Heart left ventricle (tissue), 16 donors: ENCODE measurements at places on chromosomes 3 and 15.
A peak's percentile ranks its signal among the peaks of the same experiment; 100 is the strongest.

DNA sequence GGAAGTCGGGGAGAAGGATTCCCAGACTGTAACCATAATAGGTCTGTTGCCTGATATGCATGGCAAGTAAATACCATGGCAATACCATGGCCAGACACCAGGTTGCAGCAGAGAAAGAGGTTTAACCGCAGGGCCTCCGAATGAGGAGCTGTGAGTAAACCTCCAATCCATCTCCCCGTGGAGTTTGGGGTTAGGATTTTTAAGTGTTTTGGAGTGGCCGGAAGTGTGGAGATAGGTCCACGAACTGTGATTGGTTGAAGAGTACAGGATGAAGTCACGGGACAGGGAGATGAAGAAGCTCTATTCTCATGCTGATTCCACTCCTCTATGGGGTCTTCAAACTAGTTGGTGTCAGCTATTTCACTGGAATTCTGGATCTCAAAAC is 127.9 kb downstream of the ST8SIA2 start:
- DNase-seq, result peak; percentile 80

GRCh38 chr15:100134586-100134985 is 207.2 kb downstream of the ADAMTS17 start:
- no peak for DNase-seq

- no peak for DNase-seq
Observed at GRCh38 chr15:40439960-40440742, 602 bp upstream of the BAHD1 start.

DNA sequence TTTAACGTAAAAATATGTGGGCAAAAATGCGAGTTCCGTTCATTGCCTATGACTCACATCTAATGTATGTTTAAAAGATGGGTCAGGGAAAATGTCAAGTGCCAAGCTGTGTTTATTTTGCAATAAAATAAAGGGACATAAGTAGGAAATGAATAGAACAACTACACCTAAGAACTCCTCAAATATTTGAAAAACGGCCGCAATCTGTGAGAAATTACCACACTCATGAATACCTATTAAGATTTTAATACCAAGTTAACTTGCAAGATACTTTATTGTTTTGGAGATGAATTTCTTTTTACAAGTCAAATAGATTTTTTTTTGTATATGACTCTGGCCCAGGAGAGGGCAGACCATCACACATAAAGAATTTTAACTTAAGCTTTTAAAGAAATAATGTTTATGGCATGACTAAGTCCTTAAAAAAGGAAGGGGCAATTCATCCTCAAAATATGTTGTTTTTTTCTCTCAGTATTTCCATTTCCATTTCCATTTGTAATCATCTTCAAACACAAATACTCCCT is 152.7 kb downstream of the SUCNR1 start:
- no peak for DNase-seq

DNA sequence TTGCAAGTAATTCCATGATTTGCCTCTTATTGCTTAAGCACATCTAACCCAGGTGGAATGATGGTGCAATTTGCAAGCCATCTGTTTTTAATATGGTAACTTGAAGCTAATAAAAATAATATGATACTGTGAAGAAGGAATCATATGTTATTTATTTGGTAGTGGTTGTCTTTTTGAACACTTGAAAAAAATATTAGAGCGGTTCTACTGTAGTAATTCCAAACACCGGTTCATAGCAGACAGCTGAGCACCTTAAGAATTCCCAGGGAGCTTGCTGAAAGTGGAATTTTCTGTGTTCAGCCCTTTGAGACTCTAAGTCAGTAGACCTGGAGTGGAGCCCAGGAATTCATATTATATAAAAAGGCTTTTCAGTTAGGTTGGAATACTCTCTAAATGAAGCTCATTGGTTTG is 687.4 kb downstream of the EDEM1 start:
- DNase-seq, result no peak

- DNase-seq, result no peak
Observed at GRCh38 chr3:72210261-72210660, 425.3 kb upstream of the PROK2 start.

- DNase-seq, result no peak
Observed at GRCh38 chr3:72311425-72311824, 526.5 kb upstream of the PROK2 start.

DNA sequence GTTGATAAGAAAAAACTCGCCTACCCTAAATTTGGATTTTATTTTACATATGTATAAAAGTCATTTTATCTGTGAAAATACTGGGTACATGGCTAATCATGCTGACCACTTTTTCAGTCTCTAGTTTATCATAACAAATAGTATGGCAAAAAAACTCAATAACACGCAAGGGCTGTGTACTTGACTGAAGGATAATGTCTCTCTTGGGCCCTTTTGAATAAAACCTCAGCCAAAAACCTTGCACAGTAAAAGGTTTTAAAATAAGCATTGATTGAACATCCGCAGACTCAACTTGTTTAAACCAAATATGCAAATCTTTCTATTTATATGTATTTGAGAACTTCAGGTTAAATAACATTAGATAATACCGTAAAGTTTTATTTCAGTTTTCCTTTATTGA is 285.3 kb downstream of the CADM2 start:
- DNase-seq, result no peak

- DNase-seq, result no peak
Observed at GRCh38 chr3:96863129-96863740, 48.8 kb downstream of the EPHA6 start.
